Sigmoid colon (tissue), 7 donors: ENCODE measurements at places on chromosomes 11 and 22.

DNA sequence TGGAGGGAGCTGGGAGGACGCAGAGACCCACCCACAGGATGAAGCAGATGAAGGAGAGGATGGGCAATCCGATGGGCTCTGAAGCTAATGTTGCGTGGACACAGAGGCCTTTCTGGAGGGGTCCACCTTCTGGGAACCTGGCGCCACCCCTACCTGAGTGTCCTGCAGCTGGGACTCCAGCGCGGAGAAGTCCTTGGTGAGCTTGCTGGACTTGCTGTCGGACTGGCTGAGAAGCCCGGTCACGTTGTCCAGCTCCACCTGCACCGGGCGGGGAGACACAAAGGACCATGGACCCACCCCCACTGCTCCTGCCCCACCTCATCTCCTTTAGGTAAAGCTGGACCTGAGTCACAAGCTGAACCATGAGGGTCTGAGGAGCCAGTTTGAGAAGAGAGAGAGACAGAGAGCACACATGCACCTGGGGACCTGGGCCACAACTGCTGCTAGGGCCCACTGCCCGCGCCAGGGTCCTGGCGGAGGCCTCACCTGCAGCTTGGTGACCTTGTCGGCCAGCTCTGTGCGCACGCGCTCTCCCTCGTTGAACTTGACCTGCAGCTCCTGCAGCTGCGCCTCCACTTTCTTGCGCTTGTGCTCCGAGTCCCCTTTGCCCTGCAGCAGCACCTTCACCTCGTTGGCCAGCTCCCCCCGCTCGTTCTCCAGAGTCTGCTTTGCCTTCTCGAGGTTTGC lies 40.8 kb downstream of the APOL1 start:
- peak; percentile 62 for DNase-seq

DNA sequence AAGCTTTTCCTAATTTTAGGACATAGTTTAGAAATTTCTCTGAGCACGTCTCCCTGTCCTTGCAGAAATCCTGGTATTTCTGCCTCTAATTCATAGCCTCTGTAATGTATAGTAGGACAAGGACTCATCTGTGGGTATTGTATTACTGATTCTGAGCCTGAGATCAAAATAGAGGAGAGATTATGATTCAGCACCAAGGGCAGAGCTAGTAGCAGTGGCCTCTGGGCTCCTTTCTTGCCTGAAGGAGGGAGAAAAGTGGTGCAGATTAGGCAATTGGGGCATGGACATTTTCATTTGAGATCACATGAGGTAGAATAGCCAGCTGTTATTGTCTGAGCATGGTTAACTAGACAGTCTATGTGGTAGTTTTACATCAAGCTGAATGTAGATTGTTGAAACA lies 2.8 kb downstream of the MADD start:
- DNase-seq: no peak

DNA sequence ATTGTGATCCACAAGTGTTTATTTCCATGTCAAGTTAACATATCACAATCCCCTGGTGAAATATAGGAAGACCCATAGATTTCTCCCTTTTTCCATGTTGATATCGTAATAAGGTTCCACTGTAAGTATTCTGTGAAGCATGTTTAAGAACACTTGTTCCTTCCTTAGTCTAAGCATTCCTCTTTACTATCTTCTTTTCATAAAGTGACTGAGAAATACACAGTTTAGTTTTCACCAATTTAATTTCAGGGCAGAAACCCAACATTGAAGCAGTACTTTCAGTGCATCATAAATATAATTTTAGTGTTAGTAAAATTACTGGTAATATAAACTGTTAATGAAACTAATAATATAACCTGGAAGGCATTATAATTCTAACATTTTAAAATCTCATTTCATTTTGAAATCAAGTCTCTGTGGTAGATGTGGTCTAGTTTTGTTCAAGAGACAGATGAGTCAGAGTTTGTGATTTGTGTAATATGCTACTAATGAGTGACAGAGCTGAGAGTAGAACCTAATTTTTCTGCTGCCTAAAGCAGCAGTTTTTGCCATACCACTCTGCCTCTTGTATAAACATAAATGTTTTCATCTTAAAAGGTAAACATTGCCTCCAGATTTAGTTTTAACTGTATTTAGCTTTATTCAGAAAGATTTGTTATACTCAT lies 79.4 kb downstream of the ATM start:
- no peak for DNase-seq

- no peak for DNase-seq
These were observed 29.3 kb downstream of the CLPB start for GRCh38 chr11:72405009-72405408.

DNA sequence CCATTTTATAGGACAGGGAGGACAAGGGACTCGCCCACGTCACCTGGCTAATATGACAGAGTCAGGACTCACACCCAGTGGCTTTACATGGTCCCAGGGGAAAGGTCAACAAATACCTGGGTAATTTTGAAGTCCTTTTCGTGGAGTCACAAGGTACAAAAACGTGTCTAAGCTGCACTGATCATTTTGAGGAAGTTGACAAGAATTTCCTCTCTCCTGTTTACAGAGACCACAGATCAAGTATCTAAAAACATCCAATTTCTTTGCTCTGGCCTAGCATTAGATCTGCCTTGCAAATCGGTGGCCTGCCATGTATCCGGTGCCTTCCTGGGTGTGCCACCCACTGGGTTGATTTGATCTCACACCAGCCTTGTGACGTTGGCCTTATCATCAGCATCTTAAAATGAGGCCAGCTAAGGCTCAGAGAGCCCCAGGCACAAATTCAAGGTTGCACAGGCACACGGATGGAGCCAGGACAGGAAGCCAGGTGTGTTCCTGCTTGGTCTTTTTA lies 17.6 kb downstream of the GDPD5 start:
- no peak for DNase-seq
